ENCODE measurements at places on chromosomes 3 and 15.

DNA sequence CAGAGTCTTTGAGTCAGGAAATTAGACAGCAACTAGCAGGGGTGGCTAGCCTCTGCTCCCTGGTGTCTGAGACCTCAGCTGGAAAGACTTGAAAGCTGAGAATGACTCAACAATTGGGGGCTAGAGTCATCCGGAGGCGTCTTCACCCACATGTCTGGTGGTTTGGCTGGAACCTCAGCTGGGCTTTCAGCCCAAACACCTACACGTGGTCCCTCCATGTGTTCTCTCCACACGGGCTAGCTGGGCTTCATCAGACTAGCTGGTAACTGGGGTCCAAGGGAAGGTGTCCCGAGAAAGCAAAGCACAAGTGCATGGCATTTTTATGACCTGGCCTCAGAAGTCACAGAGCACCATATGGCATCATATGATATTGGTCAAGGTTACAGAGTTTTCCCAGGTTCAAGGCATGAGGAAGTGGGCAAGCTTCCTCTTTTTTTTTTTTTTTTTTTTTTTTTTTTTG lies 19.9 kb upstream of the ABHD2 start:
- DNase-seq, result no peak

DNA sequence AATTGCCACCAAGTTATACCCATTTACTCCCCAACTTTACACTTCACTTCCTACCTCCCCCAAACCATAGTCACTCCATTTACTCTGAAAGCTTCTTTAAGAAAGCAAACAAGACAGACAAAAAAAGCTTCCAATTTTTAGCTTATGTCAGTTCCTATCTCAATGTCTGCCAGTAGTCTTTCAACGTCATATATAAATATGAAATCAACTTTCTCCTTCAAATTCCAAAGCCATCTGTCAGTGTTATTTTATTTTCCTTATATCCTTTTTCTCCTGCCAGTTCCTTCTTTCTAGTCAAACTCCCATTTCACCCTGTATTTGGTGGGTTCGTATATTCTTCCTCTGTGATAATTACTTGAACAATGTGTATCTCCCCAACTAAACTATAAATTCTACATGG lies 85.8 kb upstream of the CMC1 start:
- no peak for DNase-seq

- no peak for DNase-seq
Observed at GRCh38 chr3:54122324-54123002, at the start of gene CACNA2D3. Gene CACNA2D3 (plus strand): TSS chr3:54122552.

- DNase-seq, result peak; percentile 90
Observed at GRCh38 chr3:120093911-120094775, at the start of gene GSK3B. Gene GSK3B (minus strand): TSS chr3:120094447. CDS start chr3:120093434, 1,013 bp downstream.

DNA sequence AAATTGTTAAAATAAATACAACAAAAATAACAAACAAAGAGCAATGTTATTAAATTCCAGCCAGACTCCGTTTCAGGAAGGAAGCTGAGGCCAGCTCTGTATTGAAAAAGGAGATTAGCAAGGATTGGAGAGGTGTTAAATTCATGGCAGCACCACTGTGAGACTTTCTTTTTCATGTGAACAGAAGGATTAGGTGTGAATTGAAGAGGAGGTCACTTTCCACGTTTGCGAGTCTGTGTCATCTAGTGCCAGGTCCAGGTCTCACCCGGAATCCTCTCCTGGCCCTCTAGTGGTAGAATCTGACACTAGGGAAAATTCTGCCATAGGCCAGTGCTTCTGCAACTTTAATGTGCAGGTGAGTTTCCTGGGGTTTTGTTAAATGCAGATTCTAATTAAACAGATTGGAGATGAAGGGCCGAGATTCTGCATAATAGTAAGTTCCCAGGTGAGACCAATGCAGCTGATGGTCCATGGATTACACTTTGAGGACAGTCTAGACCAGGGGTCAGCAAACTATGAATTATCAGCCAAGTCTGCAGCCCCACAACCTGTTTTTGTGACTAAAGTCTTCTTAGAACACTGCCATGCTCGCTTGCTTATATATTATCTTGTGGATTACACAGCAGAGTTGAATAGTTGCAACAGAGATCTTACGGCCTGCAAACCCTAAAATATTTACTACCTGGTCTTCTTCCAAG lies 9.2 kb upstream of the SLC6A1 start:
- peak; percentile 64 for DNase-seq

DNA sequence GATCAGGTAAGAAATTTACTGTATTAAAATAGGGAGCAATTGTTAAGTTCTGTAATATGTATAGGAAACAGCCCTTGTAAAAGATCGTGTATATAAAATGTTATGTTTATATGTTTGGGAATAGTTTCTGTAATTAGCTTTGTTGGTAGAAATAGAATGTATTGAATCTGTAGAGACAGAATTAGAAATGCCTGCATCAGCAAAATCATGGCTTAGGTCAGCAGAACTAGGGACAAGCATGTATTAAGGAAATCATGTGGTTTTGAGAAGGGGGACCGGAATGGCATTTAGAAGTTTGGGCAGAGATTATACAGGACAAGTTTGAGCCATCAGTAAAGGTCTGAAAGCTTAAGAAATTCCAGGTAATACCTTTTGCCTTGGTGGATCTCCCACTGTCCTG lies 177.9 kb downstream of the ERC2 start:
- no peak for DNase-seq

DNA sequence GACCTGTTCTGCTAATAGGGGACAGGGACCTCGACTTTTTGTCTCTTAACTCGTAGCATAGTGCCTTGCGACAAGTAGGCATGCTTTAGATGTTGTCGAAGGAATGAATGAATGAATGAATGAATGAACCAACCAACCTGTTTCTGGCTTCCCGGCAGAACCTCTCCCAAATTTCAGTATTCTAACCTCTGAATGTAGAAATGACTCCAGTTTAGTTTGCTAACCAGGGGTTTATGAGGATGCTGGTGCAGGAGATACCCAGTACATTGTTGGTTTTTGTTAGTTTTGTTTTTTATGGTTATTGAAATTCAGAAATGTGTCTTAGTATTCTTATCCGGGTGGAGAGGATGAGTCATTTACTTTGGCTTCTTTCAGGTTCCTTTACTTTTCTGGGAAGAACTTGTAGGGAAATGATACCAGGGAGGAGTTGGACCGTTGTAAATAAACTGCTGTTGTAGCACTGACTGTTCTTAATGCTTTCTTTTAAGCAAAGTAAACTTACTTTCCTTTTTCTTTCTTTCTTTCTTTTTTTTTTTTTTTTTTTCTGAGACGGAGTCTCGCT lies 29.6 kb upstream of the EHHADH start:
- DNase-seq, result no peak

- DNase-seq, result no peak
Observed at GRCh38 chr15:66625974-66626373, 60.2 kb upstream of the LCTL start.

- DNase-seq, result no peak
Observed at GRCh38 chr3:61569856-61570580, 8.6 kb downstream of the PTPRG start.

DNA sequence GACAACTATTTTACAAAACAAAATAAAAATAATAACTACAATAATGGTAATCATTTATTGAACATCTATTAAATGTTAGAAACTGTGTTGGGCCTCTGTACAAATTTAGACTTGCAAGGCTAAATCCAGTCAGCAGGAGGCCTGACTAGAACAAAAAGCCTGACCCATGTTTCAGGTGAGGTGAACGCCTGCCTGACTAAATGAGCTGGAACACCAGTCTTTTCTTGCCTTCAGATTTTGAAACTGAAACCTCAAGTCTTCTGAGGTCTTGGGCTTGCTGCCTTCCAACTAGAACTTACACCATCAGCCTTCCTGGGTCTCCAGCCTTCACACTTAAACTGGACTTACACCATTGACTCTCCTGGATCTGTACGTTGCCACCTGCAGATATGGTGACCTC lies 706.9 kb downstream of the TBL1XR1 start:
- no peak for DNase-seq

GRCh38 chr15:82176542-82176941 lies 86.0 kb downstream of the EFL1 start:
- DNase-seq, result no peak

DNA sequence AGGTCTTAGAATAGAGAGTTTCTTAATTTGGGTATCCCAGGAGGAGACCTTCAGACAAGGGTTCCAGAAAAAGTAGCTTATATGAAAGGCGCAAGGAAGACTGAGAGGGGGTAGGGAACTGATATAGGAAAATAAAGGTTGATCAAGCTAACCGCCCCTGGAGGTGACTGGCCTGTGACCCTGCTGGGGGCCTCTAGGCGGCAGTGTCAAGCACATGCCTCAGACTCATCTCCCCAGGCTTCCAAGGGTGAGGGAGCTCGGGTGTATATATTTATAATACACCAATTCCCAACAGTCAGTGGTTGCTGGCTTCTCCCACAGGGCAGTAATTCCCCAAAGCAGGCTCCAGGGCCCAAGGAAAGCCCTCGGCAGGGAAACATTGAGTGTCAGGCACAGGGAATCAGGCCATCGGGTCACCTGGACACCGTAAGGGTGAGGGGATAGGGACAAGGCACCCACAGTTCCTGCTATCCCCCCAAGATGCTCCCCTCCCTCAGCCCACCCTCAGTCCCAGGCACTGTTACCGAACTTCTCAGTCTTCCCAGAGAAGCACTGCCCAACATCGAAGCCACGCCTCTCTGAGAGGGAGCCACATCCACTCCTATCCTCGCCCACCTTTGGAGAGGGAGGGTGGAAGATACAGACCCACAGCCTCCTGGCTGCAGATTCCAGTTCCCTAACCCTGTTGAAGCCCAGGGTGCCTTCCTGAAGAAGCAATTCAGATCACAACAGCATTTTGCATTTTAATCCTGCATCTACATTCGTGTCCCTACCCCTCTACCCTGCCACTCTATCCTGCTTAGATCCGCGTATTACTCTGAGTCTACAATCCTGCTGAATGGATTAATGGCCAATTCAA lies 19.5 kb upstream of the CAV3 start:
- no peak for DNase-seq

DNA sequence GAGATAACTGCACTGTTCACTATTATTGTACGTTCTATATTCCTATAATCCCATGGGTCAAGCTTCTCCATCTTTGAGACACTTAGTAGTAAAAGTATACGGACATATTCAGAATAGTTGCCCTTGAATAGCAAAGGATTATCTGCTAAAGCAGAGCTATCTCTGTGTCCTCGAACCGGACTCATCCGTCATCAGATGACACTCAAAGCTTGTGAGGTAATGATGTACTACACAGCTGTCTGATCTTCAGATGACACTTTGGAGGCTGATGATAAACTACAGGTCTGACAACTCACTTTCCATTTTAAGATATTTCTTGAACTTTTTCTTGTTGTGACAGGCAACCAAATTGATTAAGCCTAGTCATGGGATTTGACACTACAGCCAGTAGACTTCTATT lies 240.2 kb downstream of the SCAPER start:
- no peak for DNase-seq

DNA sequence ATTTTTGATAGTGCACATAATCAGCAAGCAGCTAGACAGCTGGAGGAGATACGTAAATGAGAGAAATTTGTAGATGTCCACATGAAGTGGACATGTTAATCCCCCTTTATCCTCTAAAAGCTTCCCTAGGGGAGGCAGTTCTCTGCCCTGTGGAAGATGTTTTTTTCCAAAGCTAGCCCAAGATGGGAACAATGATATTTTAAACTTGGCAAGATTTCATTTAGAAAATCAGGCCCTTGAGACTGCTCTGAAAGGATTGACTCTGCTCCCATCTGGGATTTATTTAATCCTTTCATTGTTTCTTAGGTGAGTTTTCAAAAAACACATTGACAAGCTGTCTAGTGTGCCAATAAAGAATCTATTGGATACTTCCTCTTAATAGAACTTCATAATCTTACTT lies 92.0 kb downstream of the SYNPR start:
- DNase-seq, result no peak

DNA sequence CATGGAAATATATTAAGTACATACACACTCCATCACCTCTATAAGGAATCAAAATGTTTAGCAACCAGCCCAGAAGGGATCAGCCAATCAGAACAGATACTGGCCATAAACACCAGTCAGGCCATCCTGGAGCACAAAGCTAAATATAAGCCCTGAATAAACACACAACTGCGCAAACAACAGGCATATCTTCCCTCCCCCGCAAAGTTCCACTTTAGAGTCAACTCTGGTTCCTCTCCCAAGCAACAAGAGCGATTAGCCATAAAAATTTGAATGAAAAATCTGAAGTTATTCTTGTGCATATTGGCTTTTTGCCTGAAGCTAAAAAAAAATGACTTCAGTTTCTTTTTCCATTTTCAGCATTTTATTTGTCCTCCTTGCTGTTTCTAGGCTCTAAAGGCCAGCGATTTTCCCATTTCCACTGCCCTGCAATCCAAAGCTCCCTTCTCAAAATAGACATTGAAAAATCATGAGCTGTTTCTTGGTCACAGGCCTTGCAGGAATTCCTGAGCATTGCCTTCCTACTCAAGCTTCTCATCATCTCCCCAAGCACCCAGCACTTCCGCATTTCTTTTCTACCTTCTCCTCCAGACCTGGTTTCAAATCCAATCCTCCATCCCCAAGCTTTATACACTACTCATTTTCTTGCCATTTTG lies 247.9 kb downstream of the ZMAT3 start:
- no peak for DNase-seq

DNA sequence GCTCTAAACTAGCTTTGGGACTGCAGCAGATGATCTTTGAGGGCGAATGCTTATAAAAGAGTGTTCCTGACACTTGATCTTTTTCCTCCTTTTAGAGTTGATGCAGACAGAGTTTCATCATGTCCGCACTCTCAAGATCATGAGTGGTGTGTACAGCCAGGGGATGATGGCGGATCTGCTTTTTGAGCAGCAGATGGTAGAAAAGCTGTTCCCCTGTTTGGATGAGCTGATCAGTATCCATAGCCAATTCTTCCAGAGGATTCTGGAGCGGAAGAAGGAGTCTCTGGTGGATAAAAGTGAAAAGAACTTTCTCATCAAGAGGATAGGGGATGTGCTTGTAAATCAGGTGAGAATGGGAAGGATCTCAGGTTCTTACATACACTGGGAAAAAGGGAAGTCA lies 75.7 kb downstream of the KLHL25 start:
- DNase-seq, result no peak

DNA sequence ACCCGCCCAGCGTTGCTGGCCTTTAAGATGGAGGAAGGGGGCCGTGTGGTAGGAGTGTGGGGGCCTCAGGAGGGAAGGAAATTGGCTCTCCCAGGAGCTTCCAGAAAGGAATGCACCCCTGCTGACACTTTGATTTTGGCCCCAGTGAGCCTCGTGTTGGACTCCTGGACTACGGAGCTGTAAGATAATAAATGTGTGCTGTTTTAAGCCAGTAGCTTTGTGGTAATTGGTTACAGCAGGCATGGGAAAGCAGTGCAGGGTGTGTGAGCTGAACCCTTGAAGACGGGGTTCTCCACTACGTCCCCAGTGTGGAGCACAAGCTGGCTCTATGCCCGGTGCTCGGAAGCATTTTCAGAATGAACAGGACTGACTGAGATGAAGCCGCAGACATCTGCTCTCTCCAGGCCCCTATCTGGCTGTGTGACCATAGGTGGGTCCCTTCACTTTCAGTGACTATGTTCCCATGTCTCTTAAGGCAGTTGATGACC lies 22.9 kb upstream of the CGNL1 start:
- DNase-seq, result no peak

- no peak for DNase-seq
Observed at GRCh38 chr3:84077479-84077878, 881.3 kb upstream of the CADM2 start.
